Daoy (cell line): ENCODE measurements at places on chromosomes 1 and 21.

DNA sequence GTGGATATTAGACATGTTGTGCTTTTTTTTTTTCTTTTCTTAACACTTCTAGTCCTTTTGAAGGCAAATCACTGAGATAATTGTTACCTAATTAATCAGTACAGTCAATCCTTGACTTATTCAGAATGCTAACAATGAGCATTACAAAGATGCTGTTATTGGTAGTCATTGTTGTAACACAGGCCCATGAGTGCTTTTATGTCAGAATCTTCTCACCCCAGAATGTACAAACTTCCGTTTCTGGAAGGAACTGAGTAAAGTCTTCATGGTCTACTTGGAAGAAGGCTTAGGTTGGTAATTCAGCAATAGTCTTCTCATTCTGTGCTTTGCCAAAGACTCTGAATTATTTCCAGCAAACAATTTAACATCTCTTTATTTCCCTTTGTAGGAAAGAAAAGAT lies 3.1 kb downstream of the KCNK1 start:
- DNase-seq: no peak

- DNase-seq: peak; percentile 93
Observed at GRCh38 chr1:173409613-173410012, 67.5 kb upstream of the PRDX6 start.

GRCh38 chr1:54377040-54377691 lies 29.0 kb downstream of the SSBP3 start:
- peak; percentile 19 for DNase-seq

- DNase-seq: peak; percentile 17
Observed at GRCh38 chr1:212951126-212951946, 995 bp downstream of the VASH2 start.

DNA sequence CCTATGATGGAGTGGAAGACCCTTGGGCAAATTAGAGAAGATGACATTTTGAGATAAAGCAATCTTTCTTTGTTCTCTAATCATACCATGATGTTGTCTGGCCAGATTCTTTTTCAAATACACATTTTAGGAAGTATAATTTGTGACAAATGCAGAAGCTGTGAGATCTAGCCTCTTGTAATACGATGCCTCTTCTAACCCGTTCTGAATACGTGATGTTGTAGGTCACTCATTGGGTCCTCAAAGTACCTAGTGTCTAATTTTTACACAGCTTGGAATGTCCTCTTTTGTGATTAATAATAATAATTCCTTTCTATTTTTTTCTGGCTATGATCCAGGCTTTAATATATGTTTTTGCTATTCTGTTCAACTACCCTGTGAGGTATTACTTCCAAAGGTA lies 502.7 kb downstream of the NUF2 start:
- no peak for DNase-seq

GRCh38 chr21:44802396-44803153 lies 955 bp upstream of the UBE2G2 start:
- no peak for DNase-seq

DNA sequence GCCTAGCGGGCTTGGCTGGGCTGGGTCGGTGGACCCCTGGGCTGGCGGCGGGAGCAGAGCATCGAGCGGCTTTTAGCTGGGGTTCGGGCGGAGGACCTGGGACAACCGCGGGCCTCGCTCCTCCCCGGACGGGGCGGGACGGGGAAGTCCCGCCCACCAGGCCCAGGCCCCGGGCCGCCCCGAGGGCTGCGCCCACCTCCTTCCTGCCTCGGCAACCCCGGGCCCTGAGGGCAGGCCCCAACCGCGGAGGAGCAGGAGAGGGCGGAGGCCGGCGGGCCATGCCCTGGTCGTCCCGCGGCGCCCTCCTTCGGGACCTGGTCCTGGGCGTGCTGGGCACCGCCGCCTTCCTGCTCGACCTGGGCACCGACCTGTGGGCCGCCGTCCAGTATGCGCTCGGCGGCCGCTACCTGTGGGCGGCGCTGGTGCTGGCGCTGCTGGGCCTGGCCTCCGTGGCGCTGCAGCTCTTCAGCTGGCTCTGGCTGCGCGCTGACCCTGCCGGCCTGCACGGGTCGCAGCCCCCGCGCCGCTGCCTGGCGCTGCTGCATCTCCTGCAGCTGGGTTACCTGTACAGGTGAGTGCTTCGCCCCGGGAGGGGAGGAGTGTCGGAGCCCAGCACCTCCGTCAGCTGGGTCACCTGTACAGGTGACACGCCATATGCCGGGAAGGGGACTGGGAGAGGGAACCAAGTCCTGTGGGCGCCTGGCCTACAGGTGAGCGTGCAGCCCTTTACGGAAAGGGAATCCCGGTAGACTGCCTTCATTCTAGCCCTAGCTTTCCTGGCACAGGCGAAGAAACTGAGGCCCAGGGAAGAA lies at the start of gene XKR8:
XKR8 (plus strand) TSS at position 182 of the 812 bp plus-strand sequence; CDS start at position 279, 97 bp downstream.
- DNase-seq: peak; percentile 82

DNA sequence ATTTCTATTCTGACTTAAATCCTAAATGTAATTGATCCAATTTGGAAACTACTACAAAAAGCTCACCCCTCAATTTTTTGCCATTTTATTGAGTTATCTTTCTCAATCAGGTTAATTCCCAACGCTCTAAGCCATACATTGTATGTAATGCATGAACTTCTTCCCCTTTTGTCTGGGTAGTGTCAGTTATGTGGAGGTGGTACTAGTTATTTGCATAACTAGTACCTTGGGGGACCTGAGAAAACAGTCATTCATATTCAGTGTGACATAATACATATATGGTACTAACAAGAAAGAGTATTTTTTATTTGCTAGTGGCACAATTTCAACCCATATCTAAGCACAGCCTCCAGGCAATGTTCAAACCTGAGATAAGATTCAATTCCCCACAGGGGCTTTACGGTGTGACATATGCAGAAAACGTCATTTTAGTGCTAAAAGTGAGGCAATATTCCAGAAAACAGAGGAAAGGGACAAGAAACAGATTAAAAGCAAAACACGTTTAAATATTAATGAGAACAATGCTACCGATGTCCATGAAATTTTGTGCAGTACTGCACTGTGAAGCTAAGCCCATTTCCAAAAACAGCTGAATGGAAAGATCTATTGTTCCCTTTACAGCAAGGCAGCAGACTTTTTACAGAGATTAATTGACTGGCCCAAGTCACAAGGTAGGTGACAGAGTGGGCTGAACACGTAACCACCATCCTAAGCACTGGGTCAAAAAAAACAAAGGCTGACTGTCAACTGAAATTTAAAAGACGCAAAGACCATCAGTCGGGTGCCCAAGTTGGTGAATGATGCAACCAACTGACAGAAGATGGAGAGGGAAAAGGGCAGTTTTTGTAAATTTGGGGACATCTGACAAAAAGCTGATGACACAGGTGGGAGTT lies 1.4 kb downstream of the HLCS start:
- no peak for DNase-seq

DNA sequence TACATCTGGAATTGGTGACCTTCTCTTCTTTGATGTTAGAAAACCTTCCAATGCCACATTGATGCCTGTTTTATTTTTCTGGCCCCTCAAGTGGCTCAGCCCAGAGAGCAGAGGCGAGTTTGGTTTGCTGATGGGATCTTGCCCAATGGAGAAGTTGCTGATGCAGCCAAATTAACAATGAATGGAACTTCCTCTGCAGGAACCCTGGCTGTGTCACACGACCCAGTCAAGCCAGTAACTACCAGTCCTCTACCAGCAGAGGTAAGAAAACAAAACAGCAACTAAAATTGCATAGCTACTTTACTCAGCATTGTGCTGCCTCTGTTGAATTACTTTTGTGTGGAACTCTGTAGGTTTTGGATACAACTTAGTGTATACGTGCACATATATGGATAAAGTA lies 97.6 kb downstream of the CC2D1B start:
- DNase-seq: no peak

DNA sequence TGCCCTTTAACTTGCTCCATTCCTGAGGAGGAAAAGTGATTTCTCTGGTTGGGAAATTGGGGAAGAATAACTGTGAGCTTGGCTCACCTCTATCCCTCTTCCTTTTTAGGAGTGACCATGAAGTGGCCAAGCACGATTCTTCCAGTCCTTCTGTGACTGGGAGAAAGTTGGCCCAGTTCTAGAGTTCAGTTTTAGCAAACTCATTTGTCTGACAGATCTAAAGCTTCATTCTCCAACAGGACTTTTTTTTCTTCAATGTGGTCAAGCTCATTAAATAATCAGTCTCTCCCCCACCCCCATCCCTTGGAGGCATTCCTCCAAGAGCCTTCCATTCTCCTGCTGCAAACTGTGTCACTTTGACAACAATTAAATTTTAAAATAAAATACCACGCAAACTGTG lies 6.4 kb upstream of the AGL start:
- DNase-seq: no peak

GRCh38 chr1:225772323-225772768 lies 5.3 kb upstream of the SRP9 start:
- peak; percentile 94 for DNase-seq

- DNase-seq: no peak
Observed at GRCh38 chr21:37153196-37153934, 80.3 kb downstream of the TTC3 start.

DNA sequence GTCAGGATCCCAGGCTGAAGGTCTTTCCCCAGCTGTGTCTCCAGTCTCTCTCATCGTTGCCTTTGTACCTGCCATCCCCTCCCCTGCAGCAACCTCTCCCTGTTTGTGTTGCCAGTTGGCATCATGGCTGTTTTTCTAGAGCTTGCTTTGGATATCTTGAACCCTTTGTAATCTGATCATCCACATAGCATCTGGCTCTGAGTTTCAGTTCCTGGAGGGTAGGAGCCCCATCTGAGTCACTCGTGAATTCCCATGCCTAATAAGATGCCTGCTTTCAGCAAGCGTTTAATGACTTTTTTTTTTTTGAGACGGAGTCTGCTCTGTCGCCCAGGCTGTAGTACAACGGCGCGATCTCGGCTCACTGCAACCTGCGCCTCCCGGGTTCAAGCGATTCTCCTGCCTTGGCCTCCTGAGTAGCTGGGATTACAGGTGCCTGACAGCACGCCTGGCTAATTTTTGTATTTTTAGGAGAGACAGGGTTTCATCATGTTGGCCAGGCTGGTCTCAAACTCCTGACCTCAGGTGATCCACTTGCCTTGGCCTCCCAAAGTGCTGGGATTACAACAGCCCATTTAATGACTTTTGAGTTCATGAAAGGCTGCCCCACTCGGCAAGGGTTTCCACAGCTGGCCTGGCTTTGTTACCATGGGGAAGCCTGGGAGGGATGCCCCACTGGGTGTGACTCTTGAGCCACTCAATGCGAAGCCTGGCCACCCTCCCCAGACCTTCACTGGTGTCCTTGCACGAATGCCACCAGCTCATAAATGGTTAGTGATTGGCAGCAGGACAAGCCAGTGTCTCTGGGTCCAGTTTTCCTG lies 11.9 kb downstream of the ALPL start:
- DNase-seq: peak; percentile 75

GRCh38 chr1:24727501-24728216 lies 17.6 kb upstream of the CLIC4 start:
- peak; percentile 85 for DNase-seq

DNA sequence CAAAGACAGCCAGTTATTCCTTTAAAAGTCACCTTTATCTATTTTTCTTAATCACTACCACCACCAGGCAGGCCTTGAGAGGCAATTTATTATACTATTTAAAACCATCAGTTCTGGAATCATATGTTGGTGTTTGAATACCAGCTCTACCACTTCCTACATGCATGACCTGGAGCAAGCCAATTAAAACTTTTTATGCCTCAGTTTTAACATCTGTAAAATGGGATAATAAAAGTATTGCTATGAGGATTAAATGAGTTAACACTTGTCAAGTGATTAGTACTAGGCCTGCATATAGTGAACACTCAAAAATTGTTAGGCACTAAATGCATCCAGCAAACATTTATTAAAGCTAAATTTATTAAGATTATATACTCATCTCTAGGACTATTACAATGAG lies 49.2 kb upstream of the ADORA3 start:
- DNase-seq: no peak

- DNase-seq: peak; percentile 73
Observed at GRCh38 chr1:15139654-15140350, 13.7 kb upstream of the TMEM51 start.

DNA sequence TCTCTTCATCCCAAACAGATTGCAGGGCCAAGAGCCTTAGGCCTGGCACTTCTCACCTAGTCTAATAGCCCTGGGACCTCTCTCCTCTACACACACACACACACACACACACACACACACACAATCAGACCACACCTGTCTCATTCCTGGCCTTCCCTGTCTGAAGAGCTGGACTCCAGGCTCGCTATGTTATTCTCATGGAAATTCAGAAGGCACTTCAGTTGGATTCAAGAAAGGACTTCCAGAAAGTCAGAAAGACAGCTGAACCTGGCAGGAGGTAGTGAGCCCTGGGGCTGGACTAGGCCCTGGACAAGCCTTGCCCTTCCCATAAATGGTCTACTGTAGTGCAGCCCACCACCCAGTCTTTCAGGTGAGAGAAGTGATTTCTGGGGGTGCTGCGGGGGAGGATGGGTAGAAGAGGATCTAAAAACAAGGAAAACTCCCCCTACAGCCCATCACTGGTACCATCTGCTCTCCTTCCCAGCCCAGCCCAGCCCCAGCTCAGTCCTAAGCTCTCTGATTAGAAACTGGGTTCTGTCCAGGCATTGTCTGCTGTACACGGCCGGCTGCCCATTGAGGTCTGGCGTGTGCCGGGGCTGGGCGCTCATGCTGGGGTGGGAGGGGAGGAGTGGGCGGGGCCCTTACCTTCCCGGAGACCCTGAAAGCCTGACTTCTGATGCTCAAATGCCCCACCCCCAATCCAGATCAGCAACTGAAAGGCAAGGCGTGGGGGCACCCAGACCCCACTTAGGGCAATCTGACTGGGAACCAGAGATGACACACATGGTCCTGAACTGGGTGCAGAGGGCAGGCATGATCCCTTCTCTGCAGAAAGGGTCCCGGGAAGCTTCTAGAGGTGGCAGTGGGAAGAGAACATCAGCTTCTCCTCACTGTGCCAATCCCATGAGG lies 2.5 kb downstream of the KIF21B start:
- peak; percentile 55 for DNase-seq

- peak; percentile 22 for DNase-seq
Observed at GRCh38 chr21:15775981-15776380, 46.2 kb downstream of the USP25 start.

GRCh38 chr21:33230545-33231324 lies 997 bp downstream of the IFNAR2 start:
- peak; percentile 80 for DNase-seq

DNA sequence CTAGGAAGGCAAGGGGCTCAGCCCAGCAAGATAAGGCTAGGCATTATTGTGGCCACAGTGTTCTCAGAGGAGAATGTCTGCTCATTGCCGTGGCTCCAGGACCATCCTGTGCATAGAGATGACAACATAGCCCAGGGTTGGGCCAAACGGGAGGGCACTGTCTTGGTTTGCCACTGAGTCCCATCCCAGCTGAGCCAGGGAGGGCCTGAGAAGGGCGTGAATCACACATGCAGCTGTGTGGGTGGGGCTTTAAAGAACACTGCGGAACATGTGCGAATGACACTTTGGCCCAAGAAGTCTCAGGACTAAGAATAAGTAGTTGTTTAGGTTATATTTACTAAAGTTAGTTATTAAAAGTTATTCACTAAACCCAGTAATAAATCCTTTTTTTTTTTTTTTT lies 18.5 kb downstream of the CHAF1B start:
- DNase-seq: no peak

DNA sequence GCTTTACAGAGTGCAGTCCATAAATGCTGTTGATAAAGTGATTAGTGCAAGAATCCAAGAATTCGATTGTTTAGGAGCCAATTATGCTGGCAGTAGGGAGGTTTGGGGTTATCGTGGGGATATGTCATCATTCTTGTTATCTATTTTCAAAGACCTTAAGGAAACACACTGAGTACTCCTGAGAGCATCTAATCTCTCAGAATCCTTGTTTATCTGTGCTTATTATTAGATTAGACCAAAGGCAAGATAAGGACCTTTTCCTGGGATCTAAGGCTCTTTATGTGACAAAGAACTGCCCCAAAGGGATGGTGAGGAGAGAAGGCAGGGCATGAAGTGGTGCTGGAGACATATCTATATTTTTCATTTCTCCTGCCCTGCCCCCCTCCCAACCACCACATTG lies 139.1 kb downstream of the TSEN15 start:
- no peak for DNase-seq
